ENCODE measurements at places on chromosomes 11 and 22.

DNA sequence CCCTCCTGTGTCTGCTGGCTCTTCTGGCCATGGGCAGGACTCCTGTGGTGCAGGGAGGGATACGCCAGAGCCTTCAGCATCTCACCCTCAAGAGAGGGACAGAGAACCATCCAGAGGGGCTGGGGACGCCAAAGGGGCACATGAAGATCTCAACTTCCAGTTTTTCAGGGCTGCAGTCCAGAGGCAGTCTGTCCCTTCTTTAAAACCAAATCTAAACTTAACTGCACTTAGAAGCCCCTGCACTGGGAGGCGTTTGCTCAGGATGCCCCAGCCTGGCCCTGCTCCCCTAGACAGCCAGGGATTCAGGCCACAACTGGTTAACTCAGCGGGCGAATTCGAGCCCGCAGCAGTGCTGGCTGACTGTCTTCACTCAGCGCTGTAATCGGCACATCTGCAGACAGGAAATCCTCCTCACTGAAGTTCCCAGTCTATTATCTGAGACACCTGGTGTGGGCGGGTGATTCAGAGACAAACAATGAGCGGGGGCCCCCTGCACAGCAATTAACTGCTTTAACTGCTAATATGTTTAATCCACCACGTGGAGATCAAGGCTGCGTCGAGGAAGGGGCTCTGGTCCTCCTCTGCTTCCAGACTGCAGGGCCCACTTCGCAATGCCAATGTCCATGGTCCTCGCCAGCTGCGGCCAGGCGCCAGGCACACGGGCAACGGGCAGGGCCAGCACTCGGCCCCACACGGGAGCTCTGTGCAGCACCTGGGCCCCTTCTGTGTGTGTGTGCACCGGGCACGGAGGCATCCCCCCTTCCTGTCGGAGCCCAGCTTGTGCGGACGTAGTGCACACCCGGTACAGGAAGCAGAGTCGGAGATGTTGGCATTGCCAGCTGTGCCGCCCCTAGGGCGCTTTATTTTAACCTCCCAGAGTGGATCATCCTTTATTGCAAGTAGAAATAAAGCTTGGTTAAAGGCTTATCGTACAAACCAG is 36.9 kb upstream of the GNB1L start:
- DNase-seq = peak; percentile 85

- DNase-seq = no peak
Observed at GRCh38 chr11:109422870-109423465, 978 bp downstream of the C11orf87 start.

DNA sequence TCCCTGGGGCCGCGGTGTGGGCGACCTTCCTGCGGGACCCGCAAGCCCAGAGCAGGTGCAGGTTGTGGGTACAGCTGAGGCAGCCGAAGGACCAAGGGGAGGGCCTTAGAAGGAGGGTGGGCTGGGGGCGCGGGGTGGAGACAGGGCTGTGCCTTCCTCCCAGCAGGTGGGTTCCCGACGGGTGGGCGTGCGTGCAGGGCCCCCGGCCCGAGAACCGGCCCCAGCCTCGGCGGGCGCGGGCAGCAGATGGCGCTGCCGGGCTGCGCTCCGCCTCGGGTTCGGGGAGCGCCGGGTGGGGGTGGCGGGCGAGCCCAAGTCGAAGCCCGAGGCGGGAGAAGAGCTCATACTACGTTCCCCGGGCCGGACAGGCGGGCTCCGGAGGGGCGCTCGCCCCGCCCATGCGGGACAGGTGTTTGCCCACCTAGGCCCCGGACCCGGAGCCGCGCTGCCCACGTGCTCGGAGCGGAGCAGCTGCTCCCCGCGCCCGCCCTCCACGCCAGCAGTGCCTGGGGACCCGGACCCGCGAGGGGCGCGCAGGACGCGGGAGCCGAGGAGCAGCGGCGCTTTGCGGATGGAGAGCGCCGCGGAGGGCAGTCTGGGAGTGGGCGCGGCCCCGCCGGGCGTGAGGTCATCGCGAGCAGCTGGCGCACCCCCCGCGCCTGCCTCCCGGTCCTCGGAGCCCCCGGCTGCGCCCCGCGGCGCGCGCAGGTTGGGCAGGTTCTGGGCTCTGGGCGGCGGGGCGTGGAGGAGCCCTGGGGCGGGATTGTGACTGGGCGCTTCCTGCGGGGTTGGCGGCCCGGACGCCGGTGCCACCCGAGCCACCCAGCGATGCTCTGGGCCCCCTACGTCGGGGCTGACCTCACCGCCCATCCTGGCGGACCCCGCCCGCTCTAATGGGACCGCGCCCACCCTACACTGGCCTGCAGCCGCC is 25.3 kb downstream of the DUSP8 start:
- peak; percentile 27 for DNase-seq

DNA sequence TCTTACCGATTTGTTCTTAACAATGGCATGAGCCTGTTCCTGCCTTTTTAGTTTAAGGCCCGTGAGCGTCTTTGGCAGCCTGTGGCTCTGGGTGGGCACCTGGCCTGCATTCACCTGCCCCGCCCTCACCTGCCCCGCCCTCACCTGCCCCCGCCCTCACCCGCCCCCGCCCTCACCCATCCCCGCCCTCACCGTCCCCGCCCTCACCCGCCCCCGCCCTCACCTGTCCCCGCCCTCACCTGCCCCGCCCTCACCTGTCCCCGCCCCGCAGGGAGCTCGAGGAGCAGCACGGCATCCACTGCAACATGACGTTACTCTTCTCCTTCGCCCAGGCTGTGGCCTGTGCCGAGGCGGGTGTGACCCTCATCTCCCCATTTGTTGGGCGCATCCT is 14.2 kb downstream of the GATD1 start:
- DNase-seq = no peak

DNA sequence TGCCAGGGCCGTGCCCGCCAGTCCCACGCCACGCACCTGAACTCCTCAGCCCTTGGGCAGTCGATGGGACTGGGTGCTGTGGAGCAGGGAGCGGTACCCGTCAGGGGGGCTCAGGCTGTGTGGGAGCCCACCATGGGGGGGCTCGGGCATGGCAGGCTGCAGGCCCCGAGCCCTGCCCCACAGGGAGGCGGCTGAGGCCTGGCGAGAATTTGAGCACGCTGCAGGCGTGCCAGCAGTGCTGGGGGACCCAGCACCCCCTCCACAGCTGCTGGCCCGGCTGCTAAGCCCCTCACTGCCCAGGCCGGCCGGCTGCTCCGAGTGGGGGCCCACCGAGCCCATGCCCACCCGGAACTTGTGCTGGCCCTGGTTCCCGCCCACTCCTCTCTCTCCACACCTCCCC is 56.8 kb downstream of the TMPRSS5 start:
- DNase-seq = no peak

- DNase-seq = no peak
Observed at GRCh38 chr11:75543806-75544205, 18.1 kb upstream of the GDPD5 start.

DNA sequence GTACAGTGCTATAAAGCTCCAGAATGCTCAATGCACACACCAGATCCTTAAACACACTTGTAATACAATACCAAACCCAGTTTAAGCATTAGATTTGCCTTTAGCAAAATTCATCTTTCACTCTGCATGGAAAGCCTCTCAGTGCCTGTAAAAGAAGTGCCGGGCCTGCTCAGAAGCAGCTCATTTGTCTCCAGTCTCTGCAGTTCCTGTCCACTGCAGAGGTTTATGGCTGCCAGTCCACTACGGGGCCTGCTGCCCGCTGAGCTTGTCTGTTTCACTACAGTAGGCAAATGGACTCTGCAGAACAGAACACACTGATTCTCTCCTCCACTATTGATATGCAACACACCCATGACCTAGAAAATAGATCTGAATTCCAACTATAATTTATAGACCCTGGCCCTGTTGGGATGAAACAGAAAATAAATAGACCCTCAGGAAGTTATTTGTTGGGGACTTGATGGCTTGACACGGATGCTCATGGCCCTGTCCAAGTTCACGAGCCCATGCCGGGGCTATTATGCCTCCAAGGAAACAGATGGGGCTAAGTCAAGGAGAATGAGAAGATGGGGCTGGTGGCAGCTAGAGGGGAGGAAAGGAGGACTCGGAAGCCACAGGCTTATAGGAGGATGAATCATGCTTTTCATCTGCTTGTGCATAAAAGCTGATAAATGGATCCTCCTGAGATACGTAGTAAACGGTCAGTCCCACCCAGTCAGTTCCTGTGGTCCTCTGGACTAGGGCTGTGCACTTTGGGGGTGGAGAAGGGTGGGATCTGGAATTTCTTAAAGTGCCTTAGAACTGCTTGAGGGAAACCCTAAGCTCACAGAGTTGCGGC is 416.8 kb upstream of the TENM4 start:
- no peak for DNase-seq

DNA sequence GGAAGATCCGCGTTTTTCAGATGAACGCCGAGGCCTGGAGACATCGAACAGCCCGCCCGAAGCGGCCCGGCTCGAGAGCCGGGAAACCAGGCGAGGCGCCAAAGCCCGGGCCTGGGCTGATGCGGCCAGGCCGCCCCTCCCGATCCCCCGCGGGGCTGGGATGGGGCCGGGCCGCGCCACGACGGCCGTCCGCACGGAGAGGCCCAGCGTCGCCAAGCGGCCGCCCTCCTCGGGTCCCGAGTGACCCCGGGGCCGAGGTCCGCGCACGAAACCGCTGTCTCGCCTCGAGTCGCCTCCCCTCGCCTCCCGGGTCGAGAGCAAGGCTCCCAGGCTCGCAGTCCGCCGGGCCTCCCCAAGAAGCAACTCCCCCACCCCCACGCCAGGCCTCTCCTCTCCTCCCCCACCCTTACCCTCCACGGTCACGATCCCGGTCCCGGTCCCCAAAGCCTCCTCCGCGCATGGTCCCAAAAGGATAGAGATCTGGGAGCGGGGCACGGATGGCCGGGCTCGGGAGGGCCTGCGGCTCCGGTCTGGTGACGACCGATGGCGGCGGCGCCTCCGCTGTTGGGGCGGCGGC is 482 bp downstream of the DDX17 start:
- DNase-seq = peak; percentile 60
